ENCODE measurements at places on chromosomes 12 and 14.
A peak's percentile ranks its signal among the peaks of the same experiment; 100 is the strongest.

DNA sequence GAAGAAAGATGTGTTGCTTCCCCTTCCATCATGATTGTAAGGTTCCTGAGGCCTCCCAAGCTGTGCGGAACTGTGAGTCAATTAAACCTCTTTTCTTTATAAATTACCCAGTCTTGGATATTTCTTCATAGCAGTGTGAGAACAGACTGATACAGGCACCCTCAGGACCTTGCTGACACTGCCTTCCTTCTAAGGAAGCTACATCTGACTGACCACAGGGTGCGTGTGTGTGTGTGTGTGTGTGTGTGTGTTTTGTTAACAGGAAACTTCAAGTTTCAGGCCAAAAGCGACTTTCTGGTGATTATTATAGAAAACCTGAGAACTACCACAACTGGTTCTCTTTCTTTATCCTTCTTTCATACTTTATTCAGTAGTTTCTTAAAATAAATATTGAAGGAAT, 149.0 kb downstream of the CAPZA3 start:
- DNase-seq, result no peak

- no peak for DNase-seq
Observed at GRCh38 chr12:121513464-121514183, 67.2 kb downstream of the KDM2B start.

DNA sequence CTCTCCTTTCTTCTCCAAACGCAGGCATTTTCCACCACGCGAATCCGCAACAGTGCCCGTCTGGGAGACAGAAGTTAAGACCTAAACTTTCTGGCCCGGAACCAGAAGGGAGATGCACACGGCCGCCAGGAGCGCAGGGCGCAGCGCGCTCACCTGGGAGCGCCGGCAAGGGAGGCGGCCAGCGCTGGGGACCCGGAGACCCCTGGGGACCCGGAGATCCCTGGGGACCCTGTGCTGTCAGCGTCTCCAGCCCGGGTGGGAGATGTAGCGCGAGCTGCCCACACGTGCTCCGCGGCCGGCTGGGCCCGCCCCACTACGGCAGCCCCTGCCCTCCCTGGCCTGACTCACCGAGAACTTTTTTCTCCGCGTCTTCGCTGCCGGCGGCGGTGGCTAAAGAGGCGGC, 620 bp downstream of the YBX3 start:
- peak; percentile 29 for DNase-seq

GRCh38 chr14:51650716-51651387, 858 bp upstream of the FRMD6 start:
- peak; percentile 4 for DNase-seq

- no peak for DNase-seq
Observed at GRCh38 chr14:104441275-104442106, 138.1 kb upstream of the C14orf180 start.

GRCh38 chr14:68168460-68169109, 349.0 kb downstream of the RAD51B start:
- no peak for DNase-seq

Data from substantia nigra (tissue), 51 donors.